ENCODE measurements at places on chromosomes 2 and 18.

DNA sequence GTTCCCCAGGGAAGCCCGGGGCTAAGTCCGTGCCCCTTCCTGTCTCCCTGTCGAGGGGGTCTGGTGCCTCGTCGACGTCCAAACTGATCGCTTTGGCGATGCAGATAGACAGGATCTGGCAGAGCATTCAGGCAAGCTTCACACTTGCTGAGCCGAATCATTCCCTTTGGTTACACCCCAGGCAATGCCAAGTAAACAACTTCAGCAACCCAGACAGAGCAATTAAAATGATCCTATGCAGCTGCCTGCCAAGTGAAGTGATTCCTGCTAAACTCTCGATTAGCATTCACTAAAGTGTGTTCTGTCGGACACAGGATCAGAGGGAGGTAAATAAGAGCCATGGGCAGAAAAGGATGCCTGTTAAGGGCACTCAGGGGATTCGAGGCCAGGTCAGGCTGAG is 108.2 kb upstream of the RAB12 start:
- no peak for DNase-seq

DNA sequence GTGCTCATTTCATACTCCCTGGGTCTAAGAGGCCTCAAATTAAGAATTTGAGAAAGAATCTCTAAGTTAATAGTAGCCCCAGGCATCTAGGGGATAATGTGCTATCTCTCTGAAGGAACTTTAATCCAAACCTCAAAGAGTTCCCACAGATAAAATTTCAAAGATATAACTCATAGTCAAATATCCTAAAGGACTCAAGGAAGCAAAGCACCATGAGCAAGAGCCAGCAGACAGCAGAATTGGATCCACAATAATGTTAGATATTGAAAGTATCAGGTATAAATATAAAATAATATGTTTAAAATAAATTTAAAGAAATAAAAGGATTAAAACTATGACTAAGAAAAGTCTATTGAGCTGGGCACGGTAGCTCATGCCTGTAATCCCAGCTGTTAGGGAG is 31.7 kb upstream of the SIX3 start:
- no peak for DNase-seq

DNA sequence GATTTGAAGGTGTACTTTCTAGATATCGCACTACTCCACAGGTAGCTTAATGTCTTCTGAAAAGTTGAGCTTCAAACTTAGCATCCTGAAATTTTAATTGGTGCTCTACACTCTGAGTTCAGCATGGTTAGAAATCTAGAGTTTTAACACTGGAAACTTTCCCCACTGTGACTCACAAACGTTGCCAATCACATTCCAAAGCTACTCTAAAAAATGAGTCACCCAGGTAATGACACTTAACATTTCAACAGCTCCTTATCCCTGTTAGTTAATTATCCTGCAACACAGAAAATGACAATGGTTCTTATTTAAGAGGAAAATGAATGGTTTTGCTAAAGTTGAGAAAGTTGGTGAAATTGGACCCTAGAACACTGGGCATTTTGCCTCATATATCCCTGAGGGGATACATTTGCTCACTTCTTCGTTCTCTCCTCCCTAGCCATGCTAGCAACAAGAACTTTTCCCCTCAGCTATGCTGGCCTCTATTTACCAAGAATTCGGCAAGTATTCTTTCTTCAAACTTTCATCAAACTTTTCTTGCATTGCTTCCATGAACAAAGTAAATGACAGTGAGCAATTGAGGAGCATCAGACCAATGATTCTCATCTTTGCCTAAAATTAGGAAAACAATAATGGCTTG is 1024.1 kb upstream of the KLHL29 start:
- no peak for DNase-seq

DNA sequence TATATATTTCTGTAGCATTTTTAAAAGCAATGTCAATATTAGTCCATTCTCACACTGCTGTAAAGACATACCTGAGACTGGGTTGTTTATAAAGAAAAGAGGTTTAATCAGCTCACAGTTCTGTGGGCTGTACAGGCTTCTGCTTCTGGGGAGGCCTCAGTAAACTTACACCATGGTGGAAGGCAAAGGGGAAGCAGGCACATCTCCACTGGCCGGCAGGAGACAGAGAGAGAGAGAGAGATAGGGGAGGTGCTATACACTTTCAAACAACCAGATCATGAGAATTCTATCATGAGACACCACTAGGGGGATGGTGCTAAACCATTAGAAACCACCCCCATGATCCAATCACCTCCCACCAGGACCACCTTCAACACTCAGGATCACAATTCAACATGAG is 43.1 kb downstream of the CHMP3 start:
- no peak for DNase-seq

DNA sequence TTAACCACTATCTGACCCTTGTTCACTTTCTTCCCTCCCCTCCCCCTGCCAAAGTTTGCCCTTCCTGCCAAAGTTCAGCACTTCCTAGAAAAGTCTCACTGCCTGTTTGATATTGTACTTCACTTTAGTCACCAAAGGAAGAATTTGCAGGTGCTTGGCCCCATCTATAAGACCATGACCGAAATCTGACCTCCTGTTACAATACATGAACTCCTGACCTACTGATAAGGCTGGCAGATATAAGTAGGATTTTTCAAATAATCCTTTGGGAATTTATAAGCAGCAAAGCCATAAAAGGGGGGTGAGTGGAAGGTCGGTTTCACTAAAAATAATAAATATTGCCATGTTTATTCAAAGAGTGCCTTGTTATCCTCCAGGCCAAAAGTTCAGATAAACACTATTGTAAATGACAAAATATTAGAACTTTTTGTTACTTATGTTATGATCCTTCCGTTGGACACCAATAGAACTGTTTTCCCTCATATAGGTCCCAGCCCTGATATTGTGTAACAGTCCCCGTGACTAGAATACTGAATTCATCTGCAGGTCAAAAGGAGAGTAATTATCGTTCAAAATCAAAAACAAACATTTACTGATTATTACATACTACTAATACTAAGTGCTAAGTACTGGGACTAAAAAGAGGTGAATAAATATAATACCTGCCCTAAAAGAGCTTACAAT is 277.6 kb downstream of the EXOC6B start:
- DNase-seq = no peak

GRCh38 chr2:189254268-189254883 is 74.8 kb upstream of the COL5A2 start:
- DNase-seq = no peak

DNA sequence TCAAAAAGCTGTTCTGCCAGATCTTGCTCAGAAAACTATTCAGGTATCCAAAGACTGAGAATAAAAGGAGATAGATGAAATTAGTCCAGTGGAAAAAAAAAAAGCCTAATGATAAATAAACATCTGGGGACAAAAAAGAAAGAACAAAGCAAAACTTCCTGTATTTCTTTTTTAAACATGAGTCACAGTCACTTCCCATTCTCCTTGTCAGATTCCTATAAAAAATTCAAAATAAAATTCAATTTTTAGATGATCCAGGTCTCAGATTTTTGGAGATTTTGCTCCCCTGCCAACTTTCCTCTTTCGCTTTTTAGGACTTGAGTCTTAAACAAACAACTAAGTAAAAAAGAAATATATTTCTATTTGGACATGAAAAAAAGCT is 127.4 kb downstream of the MEIS1 start:
- no peak for DNase-seq

GRCh38 chr18:6729247-6730091 is at the start of gene ARHGAP28:
Gene ARHGAP28, plus strand, starts transcription at chr18:6729716. Its CDS starts 106 bp downstream, at chr18:6729822.
- no peak for DNase-seq

DNA sequence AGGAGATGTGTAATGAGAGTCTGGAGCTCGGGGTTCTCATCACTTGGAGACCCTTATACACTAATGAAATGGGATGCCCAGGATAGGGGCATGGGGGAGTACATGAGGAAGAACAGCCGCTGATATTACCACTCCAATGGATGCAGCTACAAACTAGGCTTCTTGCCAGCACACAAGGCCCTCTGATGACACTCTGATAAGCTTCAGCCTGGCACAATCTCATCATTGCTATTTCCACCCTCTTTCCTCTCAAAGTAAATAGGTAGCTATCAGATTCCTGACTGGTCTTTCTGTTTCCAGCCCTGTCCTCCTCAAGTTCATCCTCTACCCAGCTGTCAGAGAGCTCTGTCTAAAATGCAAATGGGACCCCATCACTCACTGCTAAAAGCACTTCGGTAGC is 103.0 kb downstream of the GPR39 start:
- DNase-seq = no peak

- no peak for DNase-seq
These were observed 34.9 kb downstream of the DNMT3A start for GRCh38 chr2:25306777-25307368.

DNA sequence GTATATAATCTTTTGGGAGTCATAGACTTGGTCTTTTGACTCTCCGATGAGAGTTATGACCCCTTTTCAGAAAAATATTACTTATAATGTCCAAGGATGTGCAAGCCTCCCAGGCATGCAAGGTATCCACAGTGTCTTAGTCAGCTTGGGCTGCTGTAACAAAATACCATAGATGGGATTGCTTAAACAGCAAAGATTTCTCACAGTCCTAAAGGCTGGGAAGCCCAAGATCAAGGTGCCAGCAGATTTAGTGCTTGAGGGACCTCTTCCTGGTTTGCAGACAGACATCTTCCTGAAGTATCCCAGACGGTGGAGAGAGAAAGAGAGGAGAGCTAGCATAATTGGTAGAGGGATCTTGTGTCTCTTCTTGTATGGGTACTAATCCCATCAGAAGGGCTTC is 35.6 kb upstream of the FBXO11 start:
- DNase-seq = no peak

- DNase-seq = no peak
These were observed 244.6 kb upstream of the RND3 start for GRCh38 chr2:150732064-150732463.

DNA sequence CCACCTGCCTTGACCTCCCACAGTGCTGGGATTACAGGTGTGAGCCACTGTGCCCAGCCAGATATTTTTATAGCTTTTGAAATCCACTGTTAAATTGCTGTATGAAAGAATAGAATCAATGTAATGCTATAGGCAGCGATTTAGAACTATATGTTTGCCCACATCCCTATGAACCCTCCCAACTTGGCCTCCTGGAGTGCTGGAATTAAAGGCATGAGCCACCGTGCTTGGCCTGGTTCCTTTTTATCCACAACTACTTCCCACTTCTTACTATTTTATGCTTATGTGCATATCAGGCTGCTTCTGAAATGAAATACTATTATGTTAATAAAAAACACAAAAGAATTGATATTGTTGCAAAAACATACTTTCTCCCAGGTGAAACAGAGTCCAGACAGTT is 11.6 kb upstream of the PTPN2 start:
- DNase-seq = no peak

DNA sequence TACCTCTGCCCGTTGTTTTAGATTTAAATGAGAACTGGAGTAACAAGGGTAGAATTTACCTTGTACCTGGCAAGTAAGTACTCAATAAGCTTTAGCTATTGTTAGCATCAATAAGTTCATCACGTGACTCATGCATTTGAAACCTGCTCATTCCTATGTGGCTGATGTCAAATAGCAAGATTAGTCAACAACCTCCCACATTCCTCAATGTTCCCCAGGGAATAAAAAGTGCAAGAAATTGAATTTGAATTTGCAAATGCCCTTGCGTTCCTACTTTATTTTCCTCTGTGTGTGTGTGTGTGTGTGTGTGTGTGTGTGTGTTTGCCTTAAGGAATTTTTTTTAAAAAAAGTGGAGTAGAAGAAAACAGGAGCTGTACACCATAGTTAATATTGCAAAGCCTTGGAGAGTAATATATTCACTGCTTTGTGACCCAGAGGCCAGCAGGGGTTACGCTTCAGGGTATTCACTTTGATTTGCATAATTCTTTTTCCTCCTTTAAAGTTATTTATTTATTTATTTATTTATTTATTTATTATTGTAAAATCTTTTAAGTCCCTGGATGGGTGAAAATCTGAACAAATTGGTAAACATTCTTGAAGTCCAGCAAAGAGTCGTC is 43.9 kb upstream of the DNAH7 start:
- no peak for DNase-seq

DNA sequence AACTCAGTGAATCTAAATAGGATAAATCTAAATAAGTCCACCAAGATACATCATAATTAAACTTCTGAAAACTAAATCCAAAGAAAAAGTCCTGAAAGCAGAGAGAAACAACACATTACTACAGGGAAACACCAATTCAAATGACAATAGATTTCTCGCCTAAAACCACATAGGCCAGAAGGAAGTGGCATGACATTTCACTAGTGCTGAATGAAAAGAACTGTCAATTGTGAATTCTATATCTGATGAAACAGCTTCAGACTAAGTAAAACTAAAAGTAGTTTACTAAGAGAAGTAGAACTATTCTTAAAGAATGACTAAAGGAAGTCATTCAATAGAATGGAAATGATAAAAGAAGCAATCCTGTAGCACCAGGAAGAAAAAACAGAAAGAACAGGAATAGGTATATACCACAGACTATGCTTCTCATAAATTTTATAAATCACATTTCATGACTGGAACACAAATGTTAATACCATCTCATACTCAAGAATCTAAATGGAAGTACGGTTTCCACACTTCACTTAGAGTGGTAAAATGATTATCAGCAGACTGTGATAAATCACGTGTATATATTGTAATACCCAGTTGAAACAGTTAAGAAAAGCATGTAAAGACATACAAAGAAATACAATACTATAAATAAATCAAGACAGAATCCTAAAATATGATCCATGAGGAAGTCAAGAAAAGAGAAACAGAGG is 46.4 kb downstream of the ASXL2 start:
- DNase-seq = no peak

DNA sequence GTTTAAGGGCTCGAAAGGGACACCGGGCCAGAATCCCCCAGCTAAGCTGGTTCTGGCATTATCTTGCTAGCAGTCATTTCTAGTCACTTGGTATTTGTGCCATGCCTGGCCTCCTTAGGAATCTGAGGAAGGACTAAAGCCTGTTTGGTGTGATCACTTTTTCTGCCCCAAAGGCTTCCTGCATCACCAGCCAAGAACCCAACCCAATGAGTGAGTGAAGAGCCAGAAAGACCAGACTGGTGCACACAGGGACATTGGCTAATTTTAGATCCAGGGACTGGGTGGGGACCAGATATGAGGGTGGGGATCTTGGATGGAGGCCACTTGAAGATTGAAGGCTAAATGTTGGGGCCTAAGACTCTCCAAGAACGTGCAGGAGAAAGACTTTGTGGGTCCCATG is 411.9 kb upstream of the TNP1 start:
- no peak for DNase-seq

GRCh38 chr2:32291746-32292145 is 14.0 kb downstream of the YIPF4 start:
- no peak for DNase-seq

GRCh38 chr2:191176801-191177438 is 26.1 kb upstream of the STAT4 start:
- DNase-seq = no peak

DNA sequence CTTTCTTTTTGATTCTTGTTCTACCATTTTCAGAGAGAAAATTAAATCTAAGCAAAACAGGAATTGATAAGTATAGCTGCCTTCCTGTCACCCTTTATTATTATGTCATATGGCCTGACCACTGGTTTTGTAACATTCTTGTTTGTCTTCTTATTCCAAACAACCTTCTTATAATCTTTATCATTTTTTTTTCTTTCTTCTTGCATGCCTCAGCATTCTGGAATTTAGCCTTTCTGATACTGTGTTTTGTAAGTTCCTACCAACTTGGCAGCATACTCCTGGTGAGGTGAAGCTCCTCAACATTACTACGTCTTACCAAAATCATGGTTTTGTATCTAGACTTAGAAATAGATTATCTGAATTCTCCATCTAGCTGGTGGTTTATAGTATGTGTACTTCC is 199.2 kb downstream of the CAMKMT start:
- no peak for DNase-seq

All from activated CD4-positive, alpha-beta T cell treated with anti-CD3 and anti-CD28 coated beads for 24 hours (primary cell).